Pancreas (tissue), 10 donors: ENCODE measurements at places on chromosomes 2 and 18. TPM values are rescaled to one million over a fixed set of nuclear protein-coding genes. Genes with fewer than 3 reads are reported as not detected.

DNA sequence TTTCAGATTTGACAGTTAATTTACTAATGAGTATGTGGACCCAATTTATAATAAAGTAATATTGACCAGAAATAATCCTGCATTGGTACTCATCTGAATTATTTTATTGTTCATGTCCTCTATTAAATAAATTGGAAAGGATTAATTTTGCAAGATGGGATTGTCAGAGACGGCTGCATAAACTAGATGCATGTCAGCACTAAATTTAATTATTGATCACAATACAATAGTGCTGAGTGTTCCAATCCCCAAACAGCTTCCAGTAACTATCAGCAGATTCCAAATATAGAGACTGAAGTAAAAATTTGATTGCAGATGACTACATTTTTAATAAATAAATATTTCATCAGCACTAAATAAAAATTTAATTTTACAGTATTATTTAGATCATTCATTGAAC is 387.2 kb downstream of the GRB14 start:
- DNase-seq: no peak

Gene EPB41L3
- total RNA-seq: 10.1 TPM

DNA sequence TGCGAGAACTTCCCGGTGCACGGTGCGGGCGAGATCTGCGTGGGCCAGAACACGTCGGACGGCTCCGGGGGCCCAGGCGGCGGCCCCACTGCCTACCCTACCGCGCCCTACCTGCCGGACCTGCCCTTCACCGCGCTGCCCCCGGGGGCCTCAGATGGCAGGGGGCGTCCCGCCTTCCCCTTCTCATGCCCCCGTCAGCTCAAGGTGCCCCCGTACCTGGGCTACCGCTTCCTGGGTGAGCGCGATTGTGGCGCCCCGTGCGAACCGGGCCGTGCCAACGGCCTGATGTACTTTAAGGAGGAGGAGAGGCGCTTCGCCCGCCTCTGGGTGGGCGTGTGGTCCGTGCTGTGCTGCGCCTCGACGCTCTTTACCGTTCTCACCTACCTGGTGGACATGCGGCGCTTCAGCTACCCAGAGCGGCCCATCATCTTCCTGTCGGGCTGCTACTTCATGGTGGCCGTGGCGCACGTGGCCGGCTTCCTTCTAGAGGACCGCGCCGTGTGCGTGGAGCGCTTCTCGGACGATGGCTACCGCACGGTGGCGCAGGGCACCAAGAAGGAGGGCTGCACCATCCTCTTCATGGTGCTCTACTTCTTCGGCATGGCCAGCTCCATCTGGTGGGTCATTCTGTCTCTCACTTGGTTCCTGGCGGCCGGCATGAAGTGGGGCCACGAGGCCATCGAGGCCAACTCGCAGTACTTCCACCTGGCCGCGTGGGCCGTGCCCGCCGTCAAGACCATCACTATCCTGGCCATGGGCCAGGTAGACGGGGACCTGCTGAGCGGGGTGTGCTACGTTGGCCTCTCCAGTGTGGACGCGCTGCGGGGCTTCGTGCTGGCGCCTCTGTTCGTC is 1.7 kb downstream of the FZD7 start:
- DNase-seq: peak; percentile 82

GRCh38 chr2:199220920-199221319 is 236.8 kb downstream of the SATB2 start:
- no peak for DNase-seq

GRCh38 chr2:80326214-80326613 is 21.7 kb upstream of the LRRTM1 start:
- no peak for DNase-seq

DNA sequence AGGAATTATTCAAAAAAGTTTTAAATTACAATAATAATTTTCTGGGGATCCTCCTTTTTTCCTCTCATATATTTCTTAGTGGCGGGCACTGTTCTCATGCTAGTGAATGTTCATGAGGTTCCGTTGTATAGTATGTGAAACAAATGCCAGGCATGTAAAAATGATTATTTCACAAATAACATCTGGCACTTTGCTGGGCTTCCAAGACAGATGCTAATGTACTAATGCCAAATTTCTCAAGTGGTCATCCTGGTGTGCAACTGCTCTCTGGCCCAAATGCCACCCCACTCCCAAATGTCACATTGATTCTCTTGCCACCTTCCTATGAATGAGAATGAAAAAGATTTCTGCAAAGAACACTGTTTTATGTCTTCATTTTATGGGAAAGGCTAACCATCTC is 564.0 kb upstream of the GCFC2 start:
- DNase-seq: no peak

DNA sequence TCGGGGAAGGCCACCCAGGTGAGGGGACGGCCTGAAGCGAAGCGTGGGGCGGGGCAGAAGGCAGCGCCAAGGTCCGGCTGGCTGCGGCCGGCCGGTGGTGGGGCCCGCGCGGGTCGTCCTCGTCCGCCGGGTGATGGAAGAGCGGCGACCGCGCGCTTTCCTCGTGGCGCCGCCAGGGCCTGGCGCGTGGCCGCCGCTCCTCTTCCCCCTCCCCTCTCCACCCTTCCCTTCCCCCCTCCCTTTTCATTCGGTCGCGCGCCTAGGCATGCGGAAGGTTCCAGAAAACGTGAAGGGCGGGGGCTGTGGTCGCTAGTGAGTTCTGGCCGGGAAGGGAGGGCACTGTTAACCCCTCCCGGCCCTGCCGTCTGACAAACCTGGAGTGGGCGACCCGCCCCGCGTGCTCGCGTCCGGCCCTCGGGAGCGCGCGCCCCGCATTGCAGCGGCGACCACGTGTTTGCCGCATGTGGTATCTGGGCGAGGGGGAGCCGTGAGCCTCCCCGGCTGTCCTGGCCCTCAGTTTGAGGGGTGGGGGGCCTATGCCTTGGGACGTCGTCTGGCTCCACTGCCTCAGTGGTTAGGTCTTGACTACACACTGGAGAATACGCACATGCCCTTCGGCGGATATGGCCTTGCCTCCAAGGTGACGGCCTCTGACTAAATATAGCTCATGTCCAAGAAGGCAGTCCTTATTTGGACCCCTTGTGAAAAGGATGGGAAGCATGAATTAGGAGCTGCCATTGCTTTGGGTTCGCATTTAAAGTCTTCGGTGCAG is 579 bp downstream of the MAT2A start:
- DNase-seq: peak; percentile 69

- DNase-seq: no peak
Observed at GRCh38 chr2:234046521-234046920, 4.0 kb upstream of the SPP2 start.

Gene ZNF512
- total RNA-seq: 7.0 TPM

Gene MALT1
- 7.1 TPM for total RNA-seq

GRCh38 chr2:135997380-135997779 is 12.0 kb upstream of the DARS1 start:
- DNase-seq: no peak

GRCh38 chr18:45836242-45837205 is 11.0 kb downstream of the SIGLEC15 start:
- DNase-seq: no peak

Gene ST6GAL2
- 1.0 TPM for total RNA-seq

Gene TAF4B
- 1.5 TPM for total RNA-seq

DNA sequence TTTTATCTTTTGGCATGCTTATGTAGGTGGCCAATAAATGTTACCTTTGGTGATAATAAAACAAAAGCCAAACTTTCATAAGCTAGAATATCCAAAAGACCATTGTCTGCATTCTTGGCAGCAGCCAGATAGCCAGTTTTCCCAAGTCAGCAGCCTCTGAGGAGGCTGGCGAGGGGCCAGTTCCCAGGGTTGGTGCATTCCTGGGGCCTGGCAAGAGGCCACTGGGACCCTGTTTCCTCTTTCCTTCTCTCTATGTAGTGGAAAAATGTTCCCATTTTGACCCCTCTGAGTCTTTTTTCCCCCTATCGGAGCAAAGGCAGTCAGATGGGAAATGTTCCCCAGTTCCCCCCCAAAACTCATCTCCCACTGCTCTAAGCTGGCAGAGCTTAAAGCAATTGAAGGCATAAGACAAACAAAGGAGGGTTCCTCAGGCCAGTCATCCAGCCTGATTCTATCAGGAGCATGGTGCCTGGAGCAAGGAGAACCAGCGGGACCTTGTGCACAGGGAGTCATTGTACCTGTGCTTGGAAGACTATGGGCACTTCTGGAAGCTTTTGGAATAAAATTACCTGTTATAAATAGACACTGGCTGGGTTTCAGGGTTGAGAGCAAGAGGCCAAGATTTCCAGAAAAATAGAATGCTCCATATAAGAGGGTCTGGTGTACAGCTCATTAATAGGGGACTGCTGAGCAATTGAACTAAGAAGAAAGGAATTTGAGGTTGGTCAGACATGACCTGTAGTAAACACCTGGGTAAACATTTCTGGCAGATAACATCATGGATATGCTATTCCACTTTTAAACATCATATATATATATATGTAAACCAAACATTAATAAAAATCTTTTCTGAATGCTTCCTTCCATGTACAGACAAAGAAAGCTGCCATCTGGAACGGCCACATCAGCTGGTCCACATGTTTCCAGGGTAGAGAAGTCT is 63.4 kb downstream of the NCKAP5 start:
- DNase-seq: peak; percentile 39

GRCh38 chr2:222506230-222506935 is 82.0 kb downstream of the SGPP2 start:
- no peak for DNase-seq

Gene FOXI3
- not detected for total RNA-seq

Gene AOX1
- 139 TPM for total RNA-seq

- no peak for DNase-seq
Observed at GRCh38 chr18:3029215-3029952, 16.4 kb upstream of the LPIN2 start.

Gene ABCG8
- total RNA-seq: not detected

DNA sequence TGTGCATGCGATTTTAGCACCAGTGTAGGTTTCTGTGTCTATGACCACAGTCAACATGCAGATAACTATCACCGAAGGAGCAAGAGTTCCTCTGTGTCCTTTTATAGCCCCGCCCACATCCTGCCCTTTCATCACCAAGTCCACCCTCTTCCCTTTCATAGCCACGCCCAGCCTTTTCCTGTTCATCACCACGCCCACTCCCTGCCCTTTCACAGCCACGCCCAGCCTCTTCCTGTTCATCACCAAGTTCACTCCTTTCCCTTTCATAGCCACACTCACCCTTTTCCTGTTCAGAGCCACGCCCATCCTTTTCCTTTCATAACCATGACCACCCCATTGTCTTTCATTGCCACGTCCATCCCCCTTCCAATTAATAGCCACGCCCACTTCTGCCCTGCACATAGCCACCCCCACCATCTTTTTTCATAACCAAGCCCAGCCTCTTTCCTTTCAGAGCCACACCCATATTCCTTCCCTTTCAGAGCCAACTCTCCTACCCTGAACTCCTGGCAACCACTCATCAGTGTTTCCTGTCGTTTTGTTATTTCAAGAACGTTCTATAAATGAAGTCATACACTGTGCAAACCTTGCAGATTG is 273.9 kb downstream of the MYT1L start:
- DNase-seq: no peak

Gene CYP26B1
- total RNA-seq: 0.28 TPM

Gene MOCOS
- 1.6 TPM for total RNA-seq

Gene IFIH1
- total RNA-seq: 19.5 TPM

- DNase-seq: no peak
Observed at GRCh38 chr18:40868110-40868858, 1086.8 kb upstream of the PIK3C3 start.

- no peak for DNase-seq
Observed at GRCh38 chr2:85769983-85770362, 16.2 kb downstream of the ATOH8 start.

- DNase-seq: no peak
Observed at GRCh38 chr2:146461068-146461467, 1383.8 kb upstream of the ACVR2A start.

Gene CLK1
- 45.0 TPM for total RNA-seq

DNA sequence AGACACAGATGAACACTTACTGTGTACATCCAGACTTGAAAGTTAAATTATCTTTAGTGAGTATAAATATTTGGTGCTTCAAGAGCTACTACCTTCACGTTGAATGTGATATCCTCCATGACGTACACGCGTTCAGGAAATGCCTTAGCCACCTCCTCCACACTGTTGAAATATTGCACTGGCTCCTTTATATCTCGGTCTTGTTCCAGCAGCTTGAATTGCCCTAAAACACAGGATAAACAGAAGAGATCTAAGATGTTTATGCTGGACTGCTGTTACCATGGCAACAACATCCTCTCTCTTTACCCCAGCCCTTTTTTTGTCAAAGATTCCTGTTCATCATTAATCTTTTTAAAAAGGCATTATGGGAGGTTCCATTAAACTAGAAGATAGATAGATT is 120.3 kb downstream of the MEP1B start:
- DNase-seq: no peak

DNA sequence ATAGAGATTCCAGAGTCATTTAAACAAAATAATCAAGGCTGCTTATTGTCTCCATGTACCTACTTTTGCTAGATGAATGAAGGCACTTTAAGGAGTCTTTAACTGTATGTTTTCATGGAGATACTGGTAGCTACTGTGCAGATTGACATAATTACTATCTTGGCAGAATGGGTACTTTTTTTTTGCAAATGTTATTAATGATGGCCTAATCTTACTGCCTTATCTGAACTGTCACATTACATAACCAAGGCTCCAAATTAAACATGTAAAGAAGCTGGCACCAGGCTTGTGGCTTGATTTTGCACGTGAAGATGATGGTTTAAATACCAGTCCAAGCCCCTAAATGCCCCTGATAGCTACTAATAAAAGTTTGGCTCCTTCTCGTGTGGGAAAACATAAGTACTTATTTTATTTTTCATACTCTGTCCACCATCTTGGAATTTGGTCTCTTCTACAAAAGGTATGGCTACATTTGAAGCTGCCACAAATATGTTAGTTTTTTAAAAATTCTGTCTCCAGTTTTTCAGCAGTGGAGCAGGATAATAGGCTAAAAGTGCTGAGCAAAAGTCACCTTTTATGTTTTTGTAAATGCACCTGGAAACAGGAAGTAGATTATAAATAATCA is 4.1 kb downstream of the TRIB2 start:
- DNase-seq: no peak

DNA sequence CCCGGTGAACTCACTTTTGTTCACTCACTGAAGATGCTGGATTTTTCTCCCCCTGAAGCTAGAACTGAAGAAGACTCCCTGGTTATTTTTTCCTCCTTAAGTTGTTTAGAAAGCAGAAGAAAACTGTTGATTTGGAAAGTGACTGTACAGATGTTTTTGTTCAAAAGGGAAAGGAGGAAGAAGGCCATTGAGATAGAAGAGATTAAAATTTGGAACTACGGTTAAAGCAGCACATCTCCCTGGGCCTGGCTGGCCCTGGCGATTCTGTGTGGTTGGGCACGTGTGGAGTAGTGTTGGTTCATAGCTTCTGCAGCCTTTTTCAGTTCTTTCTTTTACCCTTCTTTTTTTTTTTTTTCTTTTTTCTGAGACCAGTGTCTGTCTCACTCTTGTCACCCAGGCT is 109.2 kb downstream of the MAP4K4 start:
- no peak for DNase-seq

DNA sequence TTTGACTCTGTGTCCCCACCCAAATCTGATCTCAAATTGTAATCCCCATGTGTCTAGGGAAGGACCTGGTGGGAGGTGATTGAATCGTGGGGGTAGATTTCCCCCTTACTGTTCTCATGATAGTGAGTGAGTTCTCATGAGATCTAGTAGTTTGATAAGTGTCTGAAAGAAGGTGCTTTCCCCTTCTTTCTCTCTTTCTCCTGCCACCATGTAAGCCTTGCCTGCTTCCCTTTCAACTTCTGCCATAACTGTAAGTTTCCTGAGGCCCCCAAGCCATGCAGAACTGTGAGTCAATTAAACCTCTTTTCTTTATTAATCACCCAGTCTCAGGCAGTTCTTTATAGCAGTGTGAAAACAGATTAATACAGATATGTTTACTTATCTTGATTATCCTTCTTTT is 266.5 kb upstream of the GYPC start:
- no peak for DNase-seq

- peak; percentile 42 for DNase-seq
Observed at GRCh38 chr2:120906914-120907313, 171.2 kb downstream of the GLI2 start.
